ENCODE measurements at places on chromosomes 13 and 19.

DNA sequence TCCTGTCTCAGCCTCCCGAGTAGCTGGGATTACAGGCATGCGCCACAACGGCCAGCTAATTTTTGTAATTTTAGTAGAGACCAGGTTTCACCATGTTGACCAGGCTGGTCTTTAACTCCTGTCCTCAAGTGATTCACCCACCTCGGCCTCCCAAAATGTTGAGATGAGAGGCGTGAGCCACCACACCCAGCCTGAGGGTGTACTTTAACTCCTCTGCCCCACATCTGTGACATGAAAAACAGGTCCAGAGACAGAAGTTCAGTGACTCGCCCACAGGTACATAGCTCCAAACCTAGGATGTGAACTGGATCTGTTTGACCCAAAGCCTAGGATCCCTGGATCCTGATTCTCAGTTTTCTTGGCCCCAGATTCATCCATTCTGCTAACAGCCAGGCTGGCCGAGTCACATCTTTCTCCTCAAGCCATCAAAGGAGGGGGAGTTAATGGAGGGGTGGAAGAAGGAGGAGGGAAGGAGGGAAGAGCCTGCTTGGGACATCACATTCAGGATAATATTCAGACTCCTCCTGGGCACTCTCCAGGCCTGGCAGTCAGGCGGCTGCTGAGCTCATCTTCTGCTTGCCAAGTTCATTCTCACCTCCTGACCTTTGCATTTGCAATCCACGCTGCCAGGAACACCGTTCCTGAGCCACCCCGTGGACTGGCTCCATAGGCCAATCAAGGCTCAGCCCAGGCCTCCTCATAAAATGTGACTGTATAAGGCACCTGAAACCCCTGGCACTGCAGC lies 3.1 kb downstream of the SPC24 start:
- DNase-seq, result no peak

GRCh38 chr19:39765091-39766076 lies 13.3 kb upstream of the LEUTX start:
- DNase-seq, result peak; percentile 83

DNA sequence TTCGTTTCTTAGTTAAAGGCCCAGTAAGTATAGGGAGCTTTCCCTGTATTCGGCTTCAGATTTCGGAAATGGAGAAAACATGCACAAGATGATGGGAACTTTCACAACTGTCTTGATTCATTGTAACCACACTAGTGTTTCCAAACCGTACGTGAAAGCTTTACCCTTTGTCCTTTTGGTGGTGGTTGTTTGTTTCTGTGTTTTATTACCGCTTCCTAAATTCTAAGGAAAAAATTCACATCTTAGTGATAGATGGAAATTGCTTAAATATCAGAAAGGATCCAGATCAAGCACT lies 504 bp upstream of the VWA8 start:
- DNase-seq, result no peak

GRCh38 chr13:111046590-111047141 lies 68.4 kb upstream of the ARHGEF7 start:
- DNase-seq, result no peak

- no peak for DNase-seq
These were observed 820.4 kb downstream of the SLITRK6 start for GRCh38 chr13:84978851-84979250.

- DNase-seq, result no peak
These were observed at the start of gene ZFP28 for GRCh38 chr19:56538761-56539263. Gene ZFP28 (plus strand): TSS chr19:56538948. CDS start chr19:56539019, 71 bp downstream.

DNA sequence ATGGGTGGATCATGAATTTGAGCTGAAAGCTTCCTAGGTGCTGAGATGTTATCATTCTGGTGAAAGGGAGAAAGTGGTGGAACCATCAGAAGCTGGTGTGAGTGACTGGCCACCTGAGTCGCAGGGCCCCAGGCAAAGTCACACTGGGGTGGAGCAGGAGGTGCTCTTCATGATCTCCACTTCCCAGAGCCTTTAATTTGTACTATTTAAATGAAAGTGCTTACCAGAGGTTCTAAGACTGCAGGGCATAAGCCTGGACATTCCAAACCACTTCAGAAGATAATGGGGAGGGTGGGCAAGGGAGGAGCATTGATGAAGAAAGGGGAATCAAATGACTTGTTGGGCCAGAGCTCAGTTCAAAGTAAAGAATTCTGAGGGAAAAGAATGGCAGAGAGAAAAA lies 156.1 kb downstream of the RGCC start:
- DNase-seq, result no peak

DNA sequence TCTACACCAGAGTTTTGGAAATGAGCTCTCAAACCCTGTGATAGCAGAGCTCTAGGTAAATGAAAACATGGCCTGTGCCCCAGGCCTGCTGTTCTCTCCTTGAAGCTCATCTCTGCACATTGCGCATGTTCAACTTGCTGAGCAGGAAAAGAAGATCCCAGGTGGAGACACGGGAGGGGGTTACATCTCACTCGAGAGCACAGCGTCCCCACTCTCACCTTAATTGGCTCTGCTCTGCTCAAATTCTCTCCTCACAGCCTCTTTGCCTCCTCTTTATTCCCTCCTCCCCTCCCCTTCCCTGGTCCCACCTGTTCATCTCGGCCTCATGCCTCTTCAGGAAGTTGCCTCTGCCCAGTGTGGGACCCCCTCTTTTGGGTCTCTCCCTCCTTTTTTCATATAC lies 44.7 kb downstream of the RGCC start:
- no peak for DNase-seq

- DNase-seq, result peak; percentile 46
These were observed 17.9 kb upstream of the RFC3 start for GRCh38 chr13:33799950-33800592.

DNA sequence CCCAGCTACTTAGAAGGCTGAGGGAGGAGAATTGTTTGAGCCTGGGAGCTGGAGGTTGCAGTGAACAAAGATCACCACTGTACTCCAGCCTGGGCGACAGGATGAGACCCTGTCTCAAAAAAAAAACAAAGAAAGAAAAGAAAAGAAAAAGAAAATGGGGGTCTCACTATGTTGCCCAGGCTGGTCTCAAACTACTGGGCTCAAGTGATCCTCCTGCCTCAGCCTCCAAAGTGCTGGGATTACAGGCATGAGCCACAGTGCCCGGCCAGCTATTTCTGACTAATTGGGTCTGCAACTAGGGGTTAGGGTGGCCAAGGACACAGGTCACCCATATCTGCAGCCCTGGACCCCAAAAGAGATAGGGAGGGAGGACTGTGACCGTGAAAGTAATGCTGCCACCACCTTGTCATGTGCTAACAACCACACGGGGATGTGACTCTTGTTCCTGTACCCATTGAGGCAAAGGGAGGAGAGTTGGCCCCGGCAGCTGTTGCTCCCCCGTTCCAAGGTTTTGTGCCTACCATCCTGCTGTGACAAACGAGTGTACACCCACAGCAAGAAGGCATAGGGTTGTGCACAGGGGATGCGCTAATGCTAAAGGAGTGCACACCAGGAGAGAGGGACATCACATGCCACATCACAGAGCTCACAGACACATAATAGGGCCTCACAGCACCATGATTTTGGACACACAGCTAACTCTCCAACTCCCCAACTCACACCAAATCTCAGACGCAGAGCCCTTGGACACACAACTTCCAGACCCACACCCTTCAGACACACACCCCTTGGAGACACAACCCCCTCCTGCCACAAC lies 619 bp downstream of the MEF2B start:
- no peak for DNase-seq

DNA sequence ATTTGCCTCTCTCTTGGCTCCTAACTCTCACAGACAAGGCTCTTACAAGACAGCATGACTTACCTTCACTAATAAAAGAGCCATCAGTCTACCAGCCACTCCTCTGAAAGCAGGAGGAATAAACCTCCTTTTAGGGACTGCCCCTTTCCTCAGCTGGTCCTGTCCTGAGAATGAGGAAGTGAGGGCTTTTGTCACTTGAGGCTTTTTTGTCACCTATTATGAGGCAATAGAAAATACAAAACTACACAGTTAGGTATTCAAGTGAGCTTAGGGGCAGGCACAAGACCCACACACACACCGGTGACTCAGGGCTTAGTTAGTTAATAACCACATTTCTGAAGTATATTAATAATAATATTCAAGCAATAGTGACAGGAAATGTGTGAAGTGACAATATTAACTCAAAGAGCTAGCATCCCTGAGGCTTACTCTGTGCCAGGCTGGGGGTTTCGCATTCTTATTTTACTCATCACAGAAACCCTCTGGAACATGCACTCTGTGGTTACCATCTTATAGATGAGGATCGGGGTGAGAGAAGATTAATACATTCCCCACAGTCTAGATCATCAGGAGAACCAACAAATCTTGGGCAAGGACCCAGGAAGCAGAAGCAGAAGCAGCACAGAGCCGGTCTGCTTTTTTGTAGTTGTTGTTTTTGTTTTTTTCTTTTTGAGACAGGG lies 379.9 kb downstream of the LIG4 start:
- DNase-seq, result peak; percentile 44

Data from HT-29 (cell line).